Transverse colon (tissue), 4 donors: ENCODE measurements at places on chromosomes 4 and X. TPM values are rescaled to one million over a fixed set of nuclear protein-coding genes. Genes with fewer than 3 reads are reported as not detected.

The CABS1 gene
- not detected for total RNA-seq

The DIAPH2 gene
- 56.1 TPM for total RNA-seq

The PHOX2B gene
- 4.4 TPM for total RNA-seq

The PLXNB3 gene
- 46.2 TPM for total RNA-seq

The CT47A1 gene
- total RNA-seq: not detected

The S100G gene
- not detected for total RNA-seq

The CDS1 gene
- 31.8 TPM for total RNA-seq
